SIG-M5 (cell line): ENCODE measurements at places on chromosomes 13 and 19.

- no peak for DNase-seq
Measured at GRCh38 chr19:45574526-45574925, 10.1 kb downstream of the OPA3 start.

DNA sequence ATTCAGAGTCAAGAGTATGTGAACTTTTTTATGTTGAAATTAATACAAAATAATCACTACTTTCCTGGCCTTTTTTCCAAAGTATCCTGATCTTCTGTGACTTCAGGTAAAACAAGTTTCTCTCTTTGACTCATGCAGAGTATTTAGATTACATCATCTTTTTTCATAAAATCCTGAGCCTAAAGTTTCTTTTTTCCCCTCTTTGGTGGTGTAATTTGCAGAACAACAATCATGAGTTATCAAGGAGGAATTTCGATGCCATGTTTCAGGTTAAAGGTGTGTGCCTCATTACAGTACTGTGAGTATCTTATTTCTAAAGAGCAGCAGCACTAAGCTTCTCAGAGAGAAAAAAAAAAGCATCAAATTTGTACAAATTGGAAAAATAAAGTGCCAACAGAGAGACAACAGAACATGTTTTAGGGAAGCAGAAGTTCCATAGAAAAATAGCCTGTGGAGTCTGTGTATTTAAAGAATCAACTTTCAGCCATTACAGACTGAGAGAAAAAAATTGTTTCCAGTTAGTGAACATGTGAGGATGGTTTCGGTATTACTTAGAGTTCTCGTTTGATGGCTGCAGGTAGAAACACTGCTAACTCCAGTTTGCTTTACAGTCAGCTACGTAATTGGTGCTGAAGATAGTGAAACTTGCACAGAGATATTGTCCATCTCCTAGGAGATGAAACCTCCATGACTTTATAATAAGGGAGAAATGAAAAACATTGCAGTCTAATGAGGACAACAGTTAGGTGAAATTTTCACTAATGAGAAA, 78.1 kb upstream of the PCDH9 start:
- DNase-seq = no peak

DNA sequence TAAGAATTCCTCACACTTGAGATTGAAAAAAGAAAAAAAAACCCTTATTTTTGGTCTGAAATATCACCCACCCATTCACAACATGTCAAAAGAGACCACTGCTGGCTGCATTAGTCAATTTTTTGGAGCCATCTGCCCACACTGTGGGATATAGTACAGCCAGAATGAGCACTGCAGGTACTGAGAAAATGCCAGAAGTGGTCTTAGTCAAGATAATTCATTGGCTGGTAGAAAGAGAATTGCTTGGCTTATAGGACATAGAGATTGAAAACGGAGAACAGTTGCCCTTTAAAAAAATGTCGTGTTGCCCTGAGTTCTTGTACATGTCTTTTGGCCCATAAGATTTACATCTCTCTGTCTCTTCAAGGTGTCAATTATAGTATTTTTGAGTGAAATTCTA, 1899.5 kb downstream of the OLFM4 start:
- no peak for DNase-seq

GRCh38 chr19:31054430-31054829, 294.8 kb downstream of the TSHZ3 start:
- DNase-seq = no peak

DNA sequence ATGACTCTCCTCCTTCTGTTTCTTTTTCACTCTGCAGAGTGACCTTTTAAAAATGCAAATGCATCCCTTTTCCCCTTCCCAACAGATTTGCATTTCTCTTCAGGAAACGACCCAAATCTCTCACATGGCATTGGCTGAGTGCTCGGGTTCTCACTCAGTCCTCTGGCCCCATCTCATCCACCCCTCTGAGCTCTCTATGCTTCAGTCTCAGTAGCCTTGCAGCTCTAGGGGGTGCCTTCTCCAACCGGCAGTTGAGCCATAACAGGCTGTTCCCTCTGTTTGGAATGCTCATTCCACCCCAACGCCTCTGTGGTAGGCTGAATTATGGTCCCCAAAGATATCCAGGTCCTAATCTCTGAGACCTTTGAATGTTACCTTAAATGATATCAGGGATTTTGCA, 78.2 kb downstream of the AKAP11 start:
- DNase-seq = no peak

- no peak for DNase-seq
Measured at GRCh38 chr13:107034236-107034872, 466.4 kb upstream of the ARGLU1 start.

GRCh38 chr19:14081797-14082674, 3.5 kb downstream of the C19orf67 start:
- DNase-seq = no peak

DNA sequence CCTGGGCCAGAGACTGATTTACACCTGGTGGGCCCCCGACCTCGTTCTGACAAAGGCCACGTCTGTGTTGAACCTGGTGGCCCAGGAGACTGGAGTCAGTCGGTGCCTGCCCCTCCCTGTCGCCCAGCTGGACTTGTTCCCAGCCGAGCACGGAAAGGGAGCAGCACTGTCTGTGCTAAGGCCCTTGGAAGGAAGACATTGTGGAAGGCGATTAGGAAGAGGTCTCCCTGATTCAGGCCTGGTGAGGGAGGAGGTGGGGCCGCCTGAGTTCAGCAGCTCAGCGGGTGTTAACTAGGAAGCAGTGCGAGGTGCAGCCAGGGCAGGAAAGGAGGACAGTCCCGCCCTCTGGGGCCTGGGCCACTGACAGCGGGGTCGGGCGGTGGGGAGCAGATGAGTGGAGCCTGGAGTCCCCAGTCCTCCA, 64.7 kb downstream of the GPR12 start:
- DNase-seq = no peak

- DNase-seq = no peak
Measured at GRCh38 chr13:65603160-65603559, 1627.0 kb downstream of the PCDH9 start.

- no peak for DNase-seq
Measured at GRCh38 chr19:49591731-49592485, 926 bp downstream of the PRR12 start.

DNA sequence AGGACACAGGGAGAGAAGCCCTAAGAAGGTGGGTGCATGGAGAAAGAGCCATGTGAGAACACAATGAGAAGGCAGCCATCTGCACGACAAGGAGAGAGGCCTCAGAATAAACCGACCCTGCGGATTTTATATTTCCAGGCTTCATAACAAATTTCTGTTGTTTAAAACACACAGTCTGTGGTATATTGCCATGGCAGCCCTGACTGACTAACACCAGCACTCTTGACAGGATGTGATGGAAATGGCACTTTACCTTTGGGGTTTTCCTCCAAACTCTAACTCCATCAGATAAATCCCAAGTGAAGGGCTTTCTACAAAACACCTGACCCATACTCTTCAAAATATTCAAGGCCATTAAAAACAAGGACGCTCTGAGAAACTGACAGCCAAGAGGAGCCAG, 13.2 kb upstream of the MED4 start:
- DNase-seq = no peak

DNA sequence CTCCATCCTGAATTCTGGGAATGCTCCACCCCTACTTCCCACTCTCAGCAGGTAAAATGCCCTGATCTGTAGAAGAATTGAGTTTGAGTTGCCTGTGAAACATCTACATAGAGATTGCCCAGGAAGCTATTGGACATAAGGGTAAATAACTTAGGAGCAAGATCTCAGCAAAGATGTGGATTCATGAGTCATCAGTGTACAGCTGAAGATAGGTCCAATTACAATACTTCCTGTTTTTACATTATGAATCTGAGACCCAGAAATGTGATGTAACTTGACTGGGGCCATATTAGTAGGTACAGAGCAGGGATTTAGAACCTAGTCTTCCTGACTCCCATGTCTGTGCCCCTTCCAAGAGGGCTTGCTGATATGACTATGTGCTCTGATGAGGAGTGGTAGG, 79.4 kb upstream of the FNDC3A start:
- DNase-seq = peak; percentile 63

DNA sequence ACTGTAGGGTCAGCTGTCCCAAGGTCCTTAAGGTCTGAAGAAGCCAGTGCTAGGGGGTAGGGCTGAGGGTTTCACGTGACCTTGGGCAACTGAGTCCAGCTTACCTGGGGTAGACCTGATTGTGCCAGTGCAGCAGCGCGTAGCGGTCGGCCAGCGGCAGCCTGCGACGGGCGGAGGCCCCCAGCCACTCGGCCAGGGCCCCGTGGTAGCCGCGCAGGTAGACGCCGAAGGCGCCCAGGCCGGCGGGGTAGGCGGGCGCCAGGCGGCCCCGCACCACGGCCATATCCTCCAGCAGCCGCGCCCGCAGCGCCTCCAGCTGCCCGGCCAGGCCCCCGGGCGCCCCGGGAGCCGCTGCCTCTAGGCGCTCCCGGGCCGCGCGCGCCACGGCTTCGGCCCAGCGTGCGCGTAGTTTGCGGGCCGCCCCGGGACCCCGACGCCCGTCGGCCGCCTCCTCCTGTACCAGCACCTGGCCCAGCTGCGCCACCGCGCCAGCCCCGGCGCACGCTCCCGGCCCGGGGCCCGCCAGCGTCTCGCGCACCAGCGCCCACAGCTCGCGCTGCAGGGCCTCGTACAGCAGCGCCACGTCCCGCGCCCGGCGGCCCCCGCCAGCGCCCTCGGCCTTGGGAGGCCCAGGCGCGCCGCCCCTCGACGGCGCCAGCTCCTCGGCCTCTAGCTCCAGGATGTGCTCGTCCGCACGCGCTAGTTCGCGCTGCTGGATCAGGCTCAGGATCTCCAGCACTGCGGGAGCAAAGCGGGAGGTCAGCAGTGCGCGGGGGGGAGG, 10.9 kb downstream of the EXOC3L2 start:
- DNase-seq = no peak

- DNase-seq = no peak
Measured at GRCh38 chr19:40320558-40320935, 27.6 kb downstream of the C19orf47 start.

DNA sequence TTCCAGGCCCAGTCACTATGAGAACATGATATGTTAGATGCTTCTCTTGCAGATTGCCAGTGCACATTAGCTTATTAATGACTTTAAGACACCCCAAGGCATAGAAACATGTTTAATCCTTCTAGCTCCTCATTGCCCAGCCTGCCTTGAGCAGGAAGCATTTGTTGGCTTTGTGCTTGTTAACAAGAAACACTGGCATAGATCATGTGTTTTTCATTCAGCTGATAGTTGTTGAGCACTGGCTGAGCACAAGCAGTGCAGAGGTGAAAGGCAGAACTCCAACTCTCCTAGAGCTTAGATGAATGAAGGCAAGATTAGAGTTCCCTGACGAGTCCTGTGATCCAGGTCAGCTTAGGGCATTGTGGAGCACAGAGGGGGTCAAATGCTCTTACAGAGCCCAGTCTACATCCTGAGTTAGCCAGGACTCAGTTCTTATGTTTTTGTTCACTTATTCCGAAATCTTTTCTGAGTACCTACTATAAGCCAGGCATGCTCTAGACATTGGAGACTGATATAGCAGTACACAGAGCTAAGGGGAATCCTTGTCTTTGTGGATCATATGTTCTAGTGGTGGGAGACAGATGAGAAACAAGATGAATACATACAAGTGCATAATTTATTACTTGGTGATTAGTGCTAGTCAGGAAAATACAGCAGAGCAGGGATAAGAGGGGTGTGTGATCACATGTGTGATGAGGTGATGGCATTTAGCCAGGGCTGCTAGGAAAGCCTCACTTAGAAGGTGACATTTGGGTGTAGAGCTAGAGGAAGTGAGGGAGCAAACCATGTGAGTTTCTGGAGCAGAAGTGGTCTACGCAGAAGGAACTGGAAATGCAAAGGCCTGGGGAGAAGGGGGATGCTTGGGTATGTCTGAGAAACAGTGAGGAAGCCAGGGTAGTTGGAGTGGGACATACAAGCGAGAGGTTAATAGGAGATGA, 101.2 kb downstream of the WASF3 start:
- DNase-seq = no peak

DNA sequence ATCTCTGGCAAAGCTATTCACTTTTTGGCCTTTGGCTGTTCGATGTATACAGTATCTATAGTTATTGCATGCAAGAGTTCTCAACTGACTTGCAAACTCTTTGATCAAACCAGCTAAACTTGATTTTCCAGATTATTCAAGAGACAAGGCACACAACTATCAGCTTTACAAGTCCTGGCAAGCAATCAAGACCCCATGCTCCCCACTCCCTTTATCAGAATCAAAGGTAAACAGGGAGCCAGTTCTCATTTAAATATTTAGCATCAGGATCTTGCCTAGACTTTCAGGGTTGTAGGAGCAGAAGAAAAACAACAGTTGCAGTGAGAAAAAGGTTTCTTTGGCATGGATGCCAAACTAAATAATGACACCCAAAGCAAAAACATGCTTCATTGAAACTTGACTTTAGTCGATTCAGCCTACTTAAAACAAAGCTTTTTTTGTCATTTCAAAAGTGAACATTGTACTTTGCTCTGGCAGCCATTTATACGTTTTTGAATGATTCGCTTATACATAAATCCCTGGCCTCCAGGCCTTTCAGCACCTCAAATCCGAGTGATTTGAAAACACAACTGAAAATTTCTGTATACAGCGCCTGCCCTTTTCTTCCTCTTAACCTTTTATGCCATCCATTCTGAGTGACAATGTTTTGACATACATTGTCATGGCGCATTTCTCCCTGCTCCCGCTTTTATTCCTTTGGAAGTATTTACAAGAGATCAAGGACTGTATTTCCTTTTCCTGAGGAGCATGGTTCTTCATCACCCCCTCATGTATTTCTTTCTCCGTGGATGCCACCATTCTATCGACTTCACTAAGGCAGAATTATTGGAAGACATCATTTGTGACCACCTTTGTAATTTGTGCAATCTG, 340.8 kb downstream of the KLF5 start:
- DNase-seq = no peak

- no peak for DNase-seq
Measured at GRCh38 chr13:102856557-102856956, 10.7 kb downstream of the ERCC5 start.

GRCh38 chr13:29384871-29385270, 210.6 kb downstream of the SLC7A1 start:
- DNase-seq = no peak

DNA sequence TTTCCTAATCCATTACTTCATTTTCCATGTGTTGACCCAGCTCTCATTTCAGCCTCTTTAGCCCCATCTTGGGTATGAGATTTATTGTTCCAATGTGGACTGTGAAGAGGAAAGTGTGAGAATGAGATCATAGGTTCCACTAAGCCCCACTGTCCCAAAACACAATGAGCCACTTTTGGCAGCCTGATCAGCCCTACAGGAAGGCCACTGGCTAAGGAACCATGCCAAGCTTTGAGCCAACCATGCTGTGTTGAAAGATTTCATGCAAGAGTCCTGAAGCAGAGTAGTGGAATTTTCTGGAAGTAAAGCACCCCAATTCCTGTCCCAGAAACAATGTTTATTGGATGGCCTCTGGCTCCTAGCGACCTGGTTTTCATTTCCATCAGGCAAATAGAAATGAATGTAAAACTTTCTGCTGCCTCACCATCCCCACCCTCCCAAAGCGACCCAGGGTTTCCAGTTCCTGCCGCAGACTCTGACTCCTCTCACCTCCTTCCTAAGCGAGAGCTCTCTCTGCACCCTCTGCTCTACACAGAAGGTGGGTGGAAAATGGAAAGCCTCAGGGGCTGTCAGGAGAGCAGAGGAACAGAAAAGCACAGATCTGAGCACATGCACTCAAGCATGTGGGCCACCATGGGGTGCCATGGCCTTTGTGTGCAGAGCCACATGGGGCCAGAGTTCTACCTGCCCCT, 73.1 kb downstream of the KCTD12 start:
- no peak for DNase-seq
